ENCODE measurements at places on chromosomes 11 and 22.

GRCh38 chr11:65921033-65921555, 1.9 kb downstream of the DRAP1 start:
- DNase-seq: no peak

DNA sequence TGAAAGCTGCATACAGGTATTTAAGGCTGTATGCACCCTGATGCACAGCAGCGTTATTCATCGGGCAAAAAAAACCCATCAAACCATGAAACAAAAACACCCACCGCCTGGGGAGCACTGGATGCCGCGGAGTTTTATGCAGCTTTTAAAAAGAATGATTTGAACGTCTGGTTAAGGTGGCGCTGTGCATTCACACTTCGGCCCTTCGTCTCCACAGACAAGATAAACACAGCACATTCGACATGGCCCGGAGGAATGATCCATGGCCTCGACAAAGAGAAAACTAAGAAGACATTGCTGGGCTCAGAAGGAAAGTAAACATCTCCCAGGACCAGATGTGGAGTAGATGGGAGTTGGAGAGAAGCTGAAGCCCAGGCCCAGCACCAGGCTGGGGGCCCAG, 40.8 kb upstream of the GAL start:
- DNase-seq: no peak

DNA sequence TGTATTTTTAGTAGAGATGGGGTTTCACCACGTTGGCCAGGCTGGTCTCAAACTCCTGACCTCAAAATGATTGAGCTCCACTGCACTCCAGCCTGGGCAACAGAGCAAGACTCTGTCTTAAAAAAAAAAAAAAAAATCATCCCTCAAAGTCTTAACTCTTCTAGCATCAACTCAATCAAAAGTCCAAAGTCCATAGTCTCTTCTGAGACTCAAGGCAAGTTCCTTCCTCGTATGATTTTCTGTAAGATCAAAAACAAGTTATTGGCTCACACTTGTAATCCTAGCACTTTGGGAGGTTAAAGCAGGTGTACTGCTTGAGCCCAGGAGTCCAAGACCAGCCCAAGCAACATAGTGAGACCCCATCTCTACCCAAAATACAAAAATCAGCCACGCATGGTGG, 24.4 kb downstream of the PLEKHB1 start:
- DNase-seq: no peak

DNA sequence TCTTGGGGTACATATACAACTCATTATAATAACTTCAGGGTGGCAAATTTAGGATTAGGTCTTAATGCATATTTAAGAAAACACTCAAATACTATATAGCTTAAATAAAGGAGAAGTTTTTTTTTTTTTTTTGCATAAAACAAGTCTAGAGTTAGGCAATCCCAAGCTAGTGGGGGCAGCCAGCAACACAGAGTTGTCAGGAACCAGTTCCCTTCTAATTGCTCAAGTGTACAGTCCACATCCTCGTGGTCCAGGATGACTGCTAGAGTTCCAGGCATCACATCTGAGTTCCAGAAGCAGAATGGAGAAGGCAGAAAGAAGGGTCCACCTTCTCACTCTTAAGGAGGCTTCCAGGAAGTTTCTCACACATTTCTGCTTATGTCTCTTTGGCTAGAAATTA, 261.9 kb upstream of the PLET1 start:
- no peak for DNase-seq

DNA sequence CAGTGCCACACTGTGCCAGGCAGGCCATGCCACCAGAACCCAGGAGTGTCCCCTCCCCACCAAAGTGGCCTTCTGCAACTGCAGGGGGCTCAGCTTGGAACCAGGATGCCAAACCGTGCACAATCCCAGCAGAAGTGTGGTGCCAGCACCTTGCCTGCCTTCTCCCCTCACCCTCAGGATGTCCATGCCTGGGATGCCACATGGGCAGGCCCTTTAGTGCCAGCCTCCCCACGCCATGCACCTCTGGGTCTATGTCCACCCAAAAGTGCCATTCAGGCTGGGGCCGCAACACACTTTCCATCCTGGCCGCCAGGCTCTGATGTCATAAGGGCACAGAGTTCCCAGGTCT, 8.7 kb upstream of the TBC1D22A start:
- DNase-seq: no peak

DNA sequence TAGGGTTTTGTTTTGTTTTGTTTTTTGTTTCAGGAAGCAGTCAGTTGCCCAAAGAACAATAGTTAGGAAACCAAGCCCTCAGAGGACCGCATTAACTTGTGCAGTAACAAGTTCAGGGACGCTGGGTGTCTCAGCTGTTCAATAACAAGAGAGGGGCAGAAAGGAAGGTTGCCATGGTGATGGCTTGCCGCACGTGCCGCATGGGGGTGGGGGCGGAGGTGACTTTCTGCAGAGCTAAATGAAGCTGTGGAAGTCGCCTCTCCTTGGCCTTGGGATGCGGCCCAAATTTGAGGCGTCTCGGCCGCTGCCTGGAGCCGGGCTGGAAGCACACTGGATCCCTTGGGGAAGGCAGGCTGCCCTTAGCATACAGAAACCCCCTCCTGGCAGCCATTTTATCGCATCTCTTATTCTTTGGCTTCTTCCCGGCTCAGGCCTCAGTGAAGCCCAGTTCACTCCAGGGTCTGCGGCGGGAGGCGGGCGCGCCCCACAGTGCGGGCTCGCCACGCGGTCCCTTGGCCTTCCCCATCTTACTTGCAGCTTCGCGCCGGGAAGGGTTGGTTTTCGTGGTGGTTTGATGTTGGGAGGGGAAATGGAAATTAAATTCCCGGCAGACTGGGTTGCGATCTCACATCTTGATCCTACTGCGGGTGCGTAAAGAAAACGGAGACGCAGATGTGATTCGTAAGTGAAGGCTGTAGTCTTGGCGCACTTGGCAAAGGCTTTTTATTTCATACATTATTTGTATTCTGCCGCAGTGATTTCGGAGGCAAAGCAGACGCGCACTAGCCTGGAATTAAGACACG, 94.3 kb downstream of the SLC17A6 start:
- no peak for DNase-seq

- DNase-seq: no peak
These were observed 437.5 kb downstream of the TBC1D22A start for GRCh38 chr22:47199979-47200272.

DNA sequence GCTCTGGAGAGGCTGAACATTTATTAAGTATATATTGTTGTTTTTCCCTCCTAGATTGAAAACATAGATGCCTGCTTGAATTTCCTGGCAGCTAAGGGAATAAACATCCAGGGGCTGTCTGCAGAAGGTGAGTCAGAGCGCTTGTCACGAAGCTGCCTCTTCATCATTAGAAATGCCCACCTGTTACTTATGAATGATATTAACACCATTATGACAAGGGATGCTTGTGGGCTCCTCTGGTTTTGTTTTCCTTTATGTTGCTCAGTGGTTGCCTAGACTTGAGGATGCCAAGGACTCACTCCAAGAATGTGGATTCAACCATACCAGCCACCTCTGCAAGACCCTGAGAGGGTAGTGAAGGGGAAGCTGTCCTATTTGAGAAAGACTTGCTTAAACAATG, 156.2 kb downstream of the NAV2 start:
- DNase-seq: no peak

DNA sequence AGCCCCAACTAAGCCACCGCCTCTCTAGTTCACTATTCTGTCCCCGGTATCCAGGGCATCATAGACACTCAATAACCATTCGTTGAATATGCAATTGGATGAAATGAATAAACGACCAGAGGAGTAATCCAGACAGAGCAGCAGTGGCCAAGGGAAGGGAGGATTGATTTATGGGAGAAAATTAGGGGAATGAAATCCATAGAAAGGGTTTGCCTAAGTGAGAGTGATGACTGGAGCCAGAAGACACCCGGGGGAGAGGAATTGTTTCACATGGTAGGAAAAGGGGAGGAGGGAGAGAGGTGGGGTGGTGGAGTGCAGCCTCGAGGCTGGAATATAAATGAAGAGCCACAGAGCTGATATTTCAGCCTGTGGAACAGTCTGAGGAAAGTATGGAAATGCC, 168.2 kb downstream of the COMMD9 start:
- no peak for DNase-seq

- peak; percentile 13 for DNase-seq
These were observed 35.0 kb downstream of the PPFIBP2 start for GRCh38 chr11:7548659-7549274.

GRCh38 chr11:63599211-63600122, 14.8 kb downstream of the PLAAT3 start:
- no peak for DNase-seq

DNA sequence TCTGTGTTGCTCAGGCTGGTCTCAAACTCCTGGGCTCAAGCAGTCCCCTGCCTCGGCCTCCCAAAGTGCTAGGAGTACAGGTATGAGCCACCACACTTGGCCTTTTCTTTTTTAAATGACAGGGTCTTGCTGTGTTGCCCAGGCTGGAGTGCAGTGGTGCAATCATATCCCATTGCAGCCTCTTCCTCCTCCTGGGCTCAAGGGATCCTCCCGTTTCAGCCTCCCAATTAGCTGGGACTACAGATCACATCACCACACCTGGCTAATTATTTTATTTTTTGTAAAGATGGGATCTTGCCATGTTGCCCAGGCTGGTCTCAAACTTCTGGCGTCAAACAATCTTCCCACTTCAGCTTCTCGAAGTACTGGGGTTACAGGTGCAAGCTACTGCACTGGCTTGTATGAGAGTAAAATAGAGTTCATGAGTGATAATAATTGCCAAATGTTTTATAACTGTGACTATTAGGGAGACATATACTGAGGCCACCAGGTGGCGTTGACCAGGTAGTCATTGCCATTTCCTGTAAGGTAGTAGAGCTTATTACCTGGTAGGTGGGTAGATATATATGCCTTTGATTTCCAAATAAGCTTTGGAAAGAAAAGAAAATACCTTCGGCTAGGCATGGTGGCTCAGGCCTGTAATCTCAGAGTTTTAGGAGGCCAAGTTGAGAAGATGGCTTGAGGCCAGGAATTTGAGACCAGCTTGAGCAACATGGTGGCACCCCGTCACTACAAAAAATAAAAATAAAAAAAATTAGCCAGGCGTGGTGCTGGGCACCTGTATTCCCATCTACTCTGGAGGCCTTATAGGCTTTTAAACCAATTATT, 5.4 kb downstream of the FDX1 start:
- DNase-seq: peak; percentile 44

DNA sequence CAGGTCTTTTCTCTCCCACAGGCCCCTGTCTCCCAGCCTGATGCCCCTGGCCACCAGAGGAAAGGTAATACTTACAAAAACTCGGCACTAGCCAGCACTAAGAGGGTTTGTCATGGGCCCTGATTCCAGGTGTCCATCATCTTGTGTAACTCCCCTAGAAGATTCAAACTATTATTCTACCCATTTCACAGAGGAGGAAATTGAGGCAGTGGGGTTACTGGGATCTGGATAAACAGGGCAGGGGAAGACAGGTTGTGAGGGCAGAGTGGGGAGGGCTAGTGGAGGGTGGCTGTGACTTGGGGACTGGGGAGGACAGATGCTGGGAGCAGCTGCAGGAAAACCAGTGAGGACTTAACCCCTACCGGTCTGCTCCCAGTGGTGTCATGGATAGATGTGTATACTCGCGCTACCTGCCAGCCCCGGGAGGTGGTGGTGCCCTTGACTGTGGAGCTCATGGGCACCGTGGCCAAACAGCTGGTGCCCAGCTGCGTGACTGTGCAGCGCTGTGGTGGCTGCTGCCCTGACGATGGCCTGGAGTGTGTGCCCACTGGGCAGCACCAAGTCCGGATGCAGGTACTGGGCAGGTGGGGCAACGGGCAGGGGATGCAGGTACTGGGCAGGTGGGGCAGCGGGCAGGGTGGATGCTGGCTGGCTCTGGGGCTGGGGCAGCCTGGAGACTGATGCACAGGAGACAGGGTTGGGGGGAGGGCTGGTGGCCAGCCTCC, 1.2 kb downstream of the VEGFB start:
- no peak for DNase-seq

GRCh38 chr11:117303101-117303500, 12.0 kb downstream of the BACE1-AS start:
- peak; percentile 52 for DNase-seq

DNA sequence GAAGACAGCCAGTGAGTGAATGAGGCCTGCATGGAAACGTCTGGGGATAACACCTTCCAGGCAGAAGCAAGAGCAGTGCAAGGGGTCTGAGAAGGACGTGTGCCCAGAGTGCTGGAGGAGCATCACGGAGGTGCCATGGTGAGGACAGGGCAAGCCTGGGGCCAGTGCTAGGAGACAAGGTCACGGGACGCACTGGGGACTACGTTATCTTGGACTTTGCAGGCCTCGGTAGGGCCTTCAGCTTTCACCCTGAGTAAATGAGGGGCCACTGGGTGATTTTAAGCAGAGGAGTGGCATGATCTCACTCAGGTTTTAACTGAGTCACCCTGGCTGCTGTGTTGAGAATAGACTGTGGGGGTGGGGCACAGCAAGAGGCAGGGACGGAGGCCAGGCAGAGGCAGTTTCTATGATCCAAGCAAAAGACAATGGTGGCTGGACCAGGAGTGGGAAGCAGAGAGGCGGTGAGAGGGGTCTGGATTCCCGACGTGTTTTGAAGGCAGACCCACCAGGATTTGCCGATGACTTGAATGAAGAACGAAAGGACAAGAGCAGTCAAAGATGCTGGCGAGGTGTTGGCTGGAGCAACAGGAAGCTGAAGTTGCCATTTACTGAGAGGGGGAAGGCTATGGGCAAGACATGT, 102.7 kb upstream of the PARVA start:
- no peak for DNase-seq

DNA sequence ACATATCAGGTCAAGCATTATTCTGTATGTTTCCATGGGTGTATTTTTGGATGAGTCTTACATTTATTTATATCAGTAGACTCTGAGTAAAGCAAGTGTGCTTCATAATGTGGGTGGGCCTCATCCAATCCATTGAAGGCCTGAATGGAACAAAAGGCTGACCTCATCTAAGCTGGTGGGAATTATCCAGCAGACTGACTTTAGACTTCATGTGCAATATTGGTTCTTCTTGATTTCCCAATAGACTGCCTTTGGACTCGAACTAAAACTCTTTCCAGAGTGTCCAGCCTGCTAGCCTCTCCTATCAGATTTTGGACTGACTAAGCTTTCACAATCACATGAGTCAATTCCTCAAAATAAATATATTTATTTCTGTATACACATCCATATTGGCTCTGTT, 116.2 kb downstream of the KIF18A start:
- DNase-seq: no peak

DNA sequence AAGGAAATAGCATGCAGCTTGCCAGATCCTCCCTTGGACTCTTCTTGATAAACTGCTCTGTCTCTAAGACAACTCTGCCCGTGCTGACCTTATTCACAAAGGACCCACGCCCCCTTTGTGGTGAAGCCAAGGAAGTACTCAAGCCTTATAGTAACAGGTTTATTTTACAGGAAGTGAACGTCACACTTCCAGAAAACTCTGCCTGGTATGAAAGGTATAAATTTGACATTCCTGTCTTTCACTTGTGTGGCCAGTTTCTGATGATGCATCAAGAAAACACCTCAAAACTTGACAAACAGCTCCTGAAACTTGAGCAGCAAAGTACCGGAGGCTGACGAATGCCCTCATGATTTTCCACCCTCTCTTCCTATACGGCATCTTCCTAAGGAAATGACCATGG, 12.5 kb upstream of the PELI3 start:
- DNase-seq: no peak
